ENCODE measurements at places on chromosomes 12 and 14. TPM values are rescaled to one million over a fixed set of nuclear protein-coding genes. Genes with fewer than 3 reads are reported as not detected.

- H3K27me3 ChIP-seq, result peaks cover 64% of the 10 kb centered on the region
- H3K4me1 ChIP-seq, result no peaks in the 10 kb centered on the region
- H3K36me3 ChIP-seq, result no peaks in the 10 kb centered on the region
- H3K4me3 ChIP-seq, result no peak within 1 kb of the TSS
Observed at GRCh38 chr14:56810147-56810719, at the start of gene OTX2. TSS of gene OTX2 (minus strand) at chr14:56810479. CDS start at chr14:56805456, 5,023 bp downstream.

DNA sequence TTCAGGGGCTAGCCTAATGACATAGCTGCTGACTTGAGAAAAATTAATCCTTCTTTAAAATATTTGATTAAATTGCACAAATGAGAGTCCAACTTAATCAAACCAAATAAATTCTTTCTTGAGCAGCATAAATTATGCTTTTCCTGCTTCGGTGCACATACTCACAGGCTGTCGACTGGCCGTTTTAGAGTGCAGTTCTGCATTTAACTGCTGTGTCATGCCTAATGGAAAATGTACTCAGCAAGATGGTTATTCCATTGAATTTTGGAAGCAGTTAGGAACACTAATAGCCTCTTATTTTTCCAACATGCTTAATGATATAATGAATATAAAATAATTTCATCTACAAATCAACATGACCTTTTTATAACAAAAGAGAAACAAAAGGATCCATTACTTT, 266.1 kb upstream of the LRIG3 start:
- H3K4me3 ChIP-seq, result no peak overlapping the region
- H3K27me3 ChIP-seq, result no peaks in the 10 kb centered on the region
- no peaks in the 10 kb centered on the region for H3K36me3 ChIP-seq
- no peak for DNase-seq
- H3K4me1 ChIP-seq, result no peaks in the 10 kb centered on the region

GRCh38 chr12:53160000-53160399, 20.5 kb upstream of the ZNF740 start:
- no peaks in the 10 kb centered on the region for H3K36me3 ChIP-seq
- H3K27ac ChIP-seq, result no peak overlapping the region
- H3K27me3 ChIP-seq, result no peaks in the 10 kb centered on the region
- no peak overlapping the region for H3K4me3 ChIP-seq

DNA sequence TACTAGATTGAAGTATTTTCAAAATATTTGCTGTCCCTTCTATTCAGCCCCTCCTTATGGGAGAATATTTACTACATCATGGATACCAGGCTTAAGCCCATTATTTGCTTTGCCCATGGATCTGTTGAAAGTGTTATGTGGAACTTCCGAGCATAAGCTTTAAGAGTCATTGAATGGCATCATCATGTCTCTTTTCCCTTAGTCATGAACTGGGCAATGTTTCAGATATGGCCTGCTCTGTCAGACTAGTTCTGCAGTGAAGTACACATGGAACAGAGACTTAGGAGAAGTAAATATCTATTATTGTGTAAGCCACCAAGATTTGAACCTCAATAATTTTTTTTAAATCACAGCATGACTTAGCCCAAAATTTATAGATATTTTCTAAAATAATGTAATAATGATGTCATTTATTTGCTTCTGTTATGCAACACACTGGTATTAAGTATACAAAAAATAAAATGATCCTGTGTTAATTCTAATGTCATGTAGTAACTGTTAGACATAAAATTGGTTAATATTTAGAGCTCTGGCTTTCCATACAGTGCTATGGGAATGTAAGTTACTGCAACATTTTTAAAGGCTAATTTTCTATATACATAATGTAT, 1097.3 kb downstream of the SLC16A7 start:
- H3K4me3 ChIP-seq, result no peak overlapping the region
- H3K27ac ChIP-seq, result no peak overlapping the region

- H3K4me3 ChIP-seq, result no peak overlapping the region
- no peak for DNase-seq
- H3K4me1 ChIP-seq, result no peaks in the 10 kb centered on the region
- no peak overlapping the region for H3K27ac ChIP-seq
Observed at GRCh38 chr14:98393527-98393926, 878.5 kb downstream of the BCL11B start.

DNA sequence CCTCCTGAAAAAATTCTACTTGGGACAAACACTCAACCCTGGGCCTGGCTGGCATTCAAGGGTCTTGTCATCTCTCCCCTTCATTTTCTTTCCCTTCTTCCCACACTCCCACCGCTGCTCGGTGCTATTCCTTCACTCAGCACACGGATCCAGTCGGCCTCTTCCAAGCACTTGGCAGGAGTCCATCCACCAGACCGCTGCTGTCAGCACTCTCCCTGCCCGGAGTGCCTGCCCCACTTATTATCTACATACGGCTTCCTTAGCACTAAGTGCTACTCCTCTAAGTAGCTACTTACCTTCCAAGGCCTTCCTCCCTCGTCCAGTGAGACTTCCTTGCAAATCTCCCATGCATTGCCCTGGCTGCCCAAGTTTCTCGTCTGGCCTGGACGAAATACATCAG, 29.8 kb downstream of the CALM1 start:
- no peaks in the 10 kb centered on the region for H3K36me3 ChIP-seq
- DNase-seq, result no peak
- H3K27me3 ChIP-seq, result no peaks in the 10 kb centered on the region
- no peak overlapping the region for H3K27ac ChIP-seq

DNA sequence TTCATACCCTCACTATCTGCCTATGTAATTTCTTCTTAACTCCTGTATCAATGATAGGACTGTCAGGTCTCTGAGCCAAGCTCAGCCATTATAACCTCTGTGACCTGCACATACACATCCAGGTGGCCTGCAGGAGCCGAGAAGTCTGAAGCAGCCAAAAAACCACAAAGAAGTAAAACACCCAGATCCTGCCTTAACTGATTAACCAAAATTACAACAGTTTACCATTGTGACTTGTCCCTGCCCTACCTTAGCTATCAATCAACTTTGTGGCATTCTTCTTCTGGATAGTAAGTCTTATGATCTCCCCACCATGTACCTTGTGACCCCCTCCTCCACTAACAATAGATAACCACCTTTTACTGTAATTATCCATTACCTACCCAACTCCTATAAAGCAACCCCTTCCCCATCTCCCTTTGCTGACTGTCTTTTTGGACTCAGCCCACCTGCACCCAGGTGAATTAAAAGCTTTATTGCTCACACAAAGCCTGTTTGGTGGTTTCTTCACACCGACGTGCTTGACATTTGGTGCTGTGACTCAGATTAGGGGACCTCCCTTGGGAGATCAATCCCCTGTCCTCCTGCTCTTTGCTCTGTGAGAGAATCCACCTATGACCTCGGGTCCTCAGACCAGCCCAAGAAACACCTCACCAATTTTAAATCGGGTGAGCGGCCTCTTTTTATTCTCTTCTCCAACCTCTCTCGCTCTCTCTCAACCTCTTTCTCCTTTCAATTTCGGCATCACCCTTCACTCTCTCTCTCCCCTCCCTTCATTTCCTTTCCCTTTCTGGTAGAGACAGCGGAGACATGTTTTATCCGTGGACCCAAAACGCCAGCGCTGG, 11.5 kb upstream of the LGMN start:
- H3K36me3 ChIP-seq, result no peaks in the 10 kb centered on the region
- no peak overlapping the region for H3K27ac ChIP-seq
- DNase-seq, result no peak
- no peak overlapping the region for H3K4me3 ChIP-seq

DNA sequence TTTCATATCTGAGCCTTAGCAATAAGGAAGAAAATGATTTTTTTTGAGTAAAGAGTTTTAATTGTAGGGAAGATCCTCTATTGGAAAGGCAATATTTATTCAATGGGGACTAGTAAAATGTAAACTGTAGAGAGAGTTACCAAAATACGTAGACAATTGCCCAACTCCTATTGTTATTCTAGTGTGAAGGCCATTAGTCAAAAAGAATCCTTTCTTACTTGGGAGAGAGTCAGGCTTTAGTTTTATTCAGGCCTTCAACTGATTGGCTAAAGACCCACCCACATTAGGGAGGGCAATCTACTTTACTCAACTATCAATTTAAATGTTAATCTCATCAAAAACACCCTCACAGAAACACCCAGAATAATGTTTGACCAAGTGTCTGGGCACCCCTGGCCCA, 485.8 kb upstream of the ATXN7L3B start:
- H3K27ac ChIP-seq, result no peak overlapping the region
- DNase-seq, result no peak
- no peak overlapping the region for H3K4me3 ChIP-seq

DNA sequence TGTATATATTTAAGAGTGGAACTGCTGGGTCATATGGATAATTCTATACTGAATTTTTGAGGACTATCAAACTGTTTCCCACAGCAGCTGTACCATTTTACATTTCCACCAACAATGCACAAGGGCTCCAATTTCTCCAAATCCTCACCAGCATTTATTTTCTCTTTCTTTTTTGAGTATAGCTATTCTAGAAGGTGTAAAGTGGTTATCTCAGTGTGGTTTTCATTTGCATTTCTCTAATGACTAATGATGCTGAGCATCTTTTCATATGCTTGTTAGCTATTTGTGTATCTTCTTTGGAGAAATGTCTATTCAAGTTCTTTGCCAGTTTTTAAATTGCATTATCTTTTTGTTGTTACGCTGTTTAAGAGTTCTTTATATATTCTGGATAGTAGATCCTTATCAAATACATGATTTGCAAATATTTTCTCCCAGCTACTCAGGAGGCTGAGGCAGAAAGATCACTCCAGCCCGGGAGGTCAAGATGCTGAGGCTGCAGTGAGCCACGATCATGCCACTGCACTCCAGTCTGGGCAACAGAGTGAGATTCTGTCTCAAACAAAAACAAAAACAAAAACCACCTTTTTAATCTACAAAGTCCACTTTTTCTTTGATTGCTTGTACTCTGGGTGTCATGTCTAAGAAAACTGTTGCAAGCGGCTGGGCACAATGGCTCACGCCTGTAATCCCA, 32.8 kb downstream of the GTF2A1 start:
- H3K27me3 ChIP-seq, result no peaks in the 10 kb centered on the region
- H3K36me3 ChIP-seq, result peaks cover 58% of the 10 kb centered on the region
- no peak overlapping the region for H3K4me3 ChIP-seq
- no peak for DNase-seq

DNA sequence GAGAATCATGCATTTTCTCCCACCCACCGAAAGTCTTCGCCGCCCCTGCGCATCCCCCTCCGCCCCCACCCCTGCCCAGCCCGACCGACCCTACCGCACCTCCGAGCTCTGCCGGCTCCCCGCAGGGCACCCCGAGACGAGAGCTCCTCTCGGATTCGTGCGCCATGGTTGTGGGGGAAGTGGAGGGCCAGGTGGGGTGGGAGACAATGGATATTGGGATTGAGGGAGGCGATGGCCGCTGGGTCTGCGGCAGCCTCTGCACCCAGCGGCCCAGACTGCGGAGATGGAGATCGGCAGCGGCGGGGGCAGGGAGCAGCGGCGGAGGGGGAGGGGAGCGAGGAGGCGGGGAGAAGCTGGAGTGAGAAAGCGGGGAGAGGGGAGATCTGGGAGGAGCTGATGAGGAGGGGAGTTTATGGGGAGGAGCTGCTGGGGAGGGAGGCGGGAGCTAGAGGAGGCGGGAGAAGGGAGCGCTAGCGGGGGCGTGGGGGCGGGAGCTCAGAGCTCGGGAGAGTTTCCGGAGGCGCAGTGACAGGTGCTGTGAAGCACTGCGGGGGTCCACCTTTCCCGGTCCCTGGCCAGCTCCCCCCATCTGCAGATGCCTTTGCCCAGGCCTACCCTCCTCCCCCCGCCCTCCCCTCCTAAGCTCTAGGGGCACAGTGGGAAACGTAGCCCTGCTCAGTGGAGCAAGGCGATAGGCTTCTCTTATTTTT, at the start of gene SALL2:
SALL2 (minus strand) TSS at position 385 of the 710 bp plus-strand sequence; CDS start at position 166, 219 bp downstream.
- peaks cover 19% of the 10 kb centered on the region for H3K4me1 ChIP-seq
- peak within 1 kb of the TSS; percentile 60 for H3K4me3 ChIP-seq
- no peaks in the 10 kb centered on the region for H3K27me3 ChIP-seq
- DNase-seq, result peak; percentile 78
- no peaks in the 10 kb centered on the region for H3K36me3 ChIP-seq
- H3K27ac ChIP-seq, result no peak within 1 kb of the TSS

GRCh38 chr12:82660541-82661325, 26.0 kb upstream of the TMTC2 start:
- H3K36me3 ChIP-seq, result no peaks in the 10 kb centered on the region
- no peak overlapping the region for H3K27ac ChIP-seq
- no peaks in the 10 kb centered on the region for H3K4me1 ChIP-seq
- DNase-seq, result no peak

GRCh38 chr12:96431067-96431466, 30.8 kb upstream of the CDK17 start:
- no peak for DNase-seq
- H3K4me3 ChIP-seq, result no peak overlapping the region
- H3K36me3 ChIP-seq, result no peaks in the 10 kb centered on the region
- H3K27ac ChIP-seq, result no peak overlapping the region

DNA sequence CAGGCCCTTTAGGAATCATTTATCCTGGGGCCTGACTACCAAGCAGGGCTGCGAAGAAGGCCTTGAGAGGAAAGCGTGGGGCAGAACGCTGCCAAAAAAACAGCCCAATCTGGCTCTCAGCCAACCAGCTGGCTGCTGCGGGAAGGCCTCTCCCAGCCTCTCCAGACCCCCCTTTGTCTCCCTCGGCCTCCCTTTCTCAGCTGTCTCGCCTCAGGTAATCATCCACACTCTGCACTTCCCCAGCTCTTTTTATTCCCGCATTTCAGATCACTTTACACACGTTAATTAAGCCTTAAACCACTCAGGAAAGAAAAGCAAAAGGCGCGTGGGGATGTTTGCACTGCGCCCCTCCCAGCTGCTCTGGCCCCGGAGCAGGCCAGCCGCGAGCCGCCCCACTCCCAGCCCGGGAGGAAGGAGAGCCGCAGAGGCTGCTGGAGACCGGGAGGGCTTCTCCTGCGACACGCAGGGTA, 208.2 kb upstream of the FOXN3 start:
- peaks cover 33% of the 10 kb centered on the region for H3K4me1 ChIP-seq
- H3K4me3 ChIP-seq, result no peak overlapping the region
- H3K27ac ChIP-seq, result peak overlapping the region; percentile 85
- no peak for DNase-seq
- no peaks in the 10 kb centered on the region for H3K27me3 ChIP-seq
- H3K36me3 ChIP-seq, result no peaks in the 10 kb centered on the region

GRCh38 chr12:68913682-68914081, 19.3 kb downstream of the CPM start:
- no peaks in the 10 kb centered on the region for H3K36me3 ChIP-seq
- no peaks in the 10 kb centered on the region for H3K4me1 ChIP-seq
- no peak overlapping the region for H3K27ac ChIP-seq

TAS2R7 gene
- total RNA-seq, result not detected

TMEM106C gene
- 19.1 TPM for total RNA-seq

SLC6A12 gene
- 0.54 TPM for total RNA-seq

METTL17 gene
- 62.8 TPM for total RNA-seq

GLT8D2 gene
- 0.19 TPM for total RNA-seq

KHNYN gene
- 141 TPM for total RNA-seq

SLCO1A2 gene
- total RNA-seq, result not detected

TSPAN9 gene
- 1.6 TPM for total RNA-seq

PRKD1 gene
- total RNA-seq, result not detected

GRIP1 gene
- 1.3 TPM for total RNA-seq

RILPL2 gene
- total RNA-seq, result 3.6 TPM

Data from natural killer cell (primary cell).